ENCODE measurements at places on chromosomes 2 and 18.

- DNase-seq = no peak
Observed at GRCh38 chr2:43356774-43357173, 130.4 kb upstream of the ZFP36L2 start.

DNA sequence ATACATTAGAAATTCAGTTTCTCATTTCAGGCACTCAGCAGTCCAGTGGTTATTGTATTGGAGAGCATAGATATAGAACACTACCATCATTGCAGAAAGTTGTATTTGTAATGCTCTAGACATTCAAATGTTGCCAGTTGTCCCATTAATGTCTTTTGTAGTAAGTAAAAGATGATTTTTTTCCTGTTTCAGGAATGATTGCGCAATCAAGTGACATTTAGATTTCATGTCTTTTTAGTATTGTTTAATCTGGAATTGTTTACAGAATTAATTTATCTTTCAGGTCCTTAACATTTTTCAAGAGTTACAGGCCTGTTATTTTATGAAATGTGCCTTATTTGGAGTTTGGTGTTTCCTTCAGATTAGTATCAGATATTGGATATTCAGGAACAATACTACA lies 134.7 kb downstream of the MSTN start:
- no peak for DNase-seq

GRCh38 chr2:2582998-2583545 lies 252.0 kb upstream of the MYT1L start:
- no peak for DNase-seq

GRCh38 chr18:42545825-42546224 lies 569.7 kb downstream of the RIT2 start:
- no peak for DNase-seq

DNA sequence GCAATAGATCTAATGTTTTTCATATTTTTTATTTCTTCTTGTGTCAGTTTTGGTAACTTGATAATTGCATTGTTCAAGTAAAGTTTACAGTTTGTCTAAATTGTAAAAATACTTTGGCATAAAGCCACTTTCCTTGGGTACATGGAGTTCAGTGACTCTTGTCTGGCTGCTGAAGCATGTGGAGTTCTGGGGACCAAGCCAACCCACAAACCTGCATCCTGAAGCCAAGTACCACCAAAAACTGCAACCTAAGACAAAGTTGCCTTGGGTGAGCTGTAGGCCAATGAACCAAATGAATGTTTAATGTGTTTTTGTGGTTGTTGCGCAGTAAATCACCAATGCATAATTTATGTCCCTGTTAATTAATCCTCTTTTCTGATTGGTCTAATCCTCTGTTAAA lies 872.6 kb downstream of the BCL11A start:
- DNase-seq = no peak

- DNase-seq = no peak
Observed at GRCh38 chr2:183799761-183800160, 675.5 kb downstream of the NUP35 start.

DNA sequence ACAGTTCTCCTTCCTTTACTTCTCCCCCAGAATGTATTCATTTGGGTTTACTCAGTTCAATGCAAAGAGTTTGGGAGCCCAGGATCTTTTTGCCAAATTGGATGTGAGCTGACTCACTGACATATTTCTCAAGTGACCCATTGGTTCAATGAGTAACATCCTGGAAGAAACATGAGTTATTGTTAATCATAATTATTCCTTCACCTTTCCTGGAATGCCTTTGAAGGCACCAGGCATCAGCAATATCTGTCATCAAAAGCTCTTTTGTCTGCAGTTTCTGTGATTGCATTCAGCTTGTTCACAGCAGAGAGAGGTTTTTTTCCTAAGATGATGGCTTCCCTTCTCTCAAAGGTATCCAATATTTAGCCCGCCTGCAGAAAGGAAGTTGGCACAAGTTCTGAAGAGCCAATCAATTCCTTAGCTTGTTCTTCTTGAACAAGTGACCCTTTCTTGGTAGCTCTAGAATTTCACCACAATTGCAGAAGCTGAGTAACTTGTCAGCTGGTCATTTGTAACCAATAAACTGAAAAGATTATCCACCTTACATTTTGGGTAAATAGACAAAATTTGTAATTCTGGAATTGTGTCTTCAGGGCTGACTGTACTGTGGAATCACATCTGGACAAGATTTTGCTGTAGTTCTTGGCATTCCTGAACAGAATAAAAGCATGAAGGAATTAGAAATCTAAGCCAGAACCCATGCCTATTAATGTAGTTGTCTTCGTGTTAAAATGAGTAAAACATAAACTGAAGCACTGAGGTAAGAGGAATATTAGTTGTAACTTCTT lies 72.2 kb upstream of the TMEM17 start:
- DNase-seq = no peak

GRCh38 chr2:181626671-181627070 lies 30.2 kb downstream of the CERKL start:
- no peak for DNase-seq

GRCh38 chr2:209472112-209472832 lies 48.4 kb downstream of the MAP2 start:
- no peak for DNase-seq

All from left renal cortex interstitium (tissue), 4 donors.